ENCODE measurements at places on chromosomes 13 and 19.

GRCh38 chr13:79869326-79869725, 388.4 kb downstream of the NDFIP2 start:
- DNase-seq = no peak

GRCh38 chr19:54420383-54421168, 5.3 kb downstream of the TTYH1 start:
- DNase-seq = peak; percentile 93

- no peak for DNase-seq
Measured at GRCh38 chr19:17352608-17353280, 15.4 kb downstream of the GTPBP3 start.

DNA sequence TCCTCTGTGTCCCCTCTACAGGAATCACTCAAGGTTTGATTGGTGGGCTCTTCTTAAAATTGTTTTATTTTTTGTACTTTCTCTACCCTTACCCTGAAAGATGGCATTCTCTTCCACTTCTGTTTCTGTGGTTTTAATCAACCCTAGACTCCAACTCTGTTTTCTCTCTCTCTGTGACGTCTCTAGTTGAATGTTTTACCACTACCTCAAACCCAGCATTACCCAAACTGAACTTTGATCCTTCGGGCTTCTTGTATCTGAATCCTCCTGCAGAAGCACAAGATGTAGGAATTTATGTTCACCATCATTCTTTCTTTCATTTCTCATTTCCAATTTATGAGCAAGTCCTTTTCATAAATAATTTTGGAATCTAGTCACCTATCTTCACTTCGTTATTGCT, 39.9 kb downstream of the PCCA start:
- no peak for DNase-seq

GRCh38 chr19:2288338-2288817, 6.4 kb upstream of the PEAK3 start:
- no peak for DNase-seq

- peak; percentile 74 for DNase-seq
Measured at GRCh38 chr13:40666933-40667621, 636 bp upstream of the FOXO1 start.

GRCh38 chr13:62278271-62278670, 862.6 kb upstream of the PCDH20 start:
- no peak for DNase-seq

GRCh38 chr13:106987427-106987785, 419.5 kb upstream of the ARGLU1 start:
- no peak for DNase-seq

DNA sequence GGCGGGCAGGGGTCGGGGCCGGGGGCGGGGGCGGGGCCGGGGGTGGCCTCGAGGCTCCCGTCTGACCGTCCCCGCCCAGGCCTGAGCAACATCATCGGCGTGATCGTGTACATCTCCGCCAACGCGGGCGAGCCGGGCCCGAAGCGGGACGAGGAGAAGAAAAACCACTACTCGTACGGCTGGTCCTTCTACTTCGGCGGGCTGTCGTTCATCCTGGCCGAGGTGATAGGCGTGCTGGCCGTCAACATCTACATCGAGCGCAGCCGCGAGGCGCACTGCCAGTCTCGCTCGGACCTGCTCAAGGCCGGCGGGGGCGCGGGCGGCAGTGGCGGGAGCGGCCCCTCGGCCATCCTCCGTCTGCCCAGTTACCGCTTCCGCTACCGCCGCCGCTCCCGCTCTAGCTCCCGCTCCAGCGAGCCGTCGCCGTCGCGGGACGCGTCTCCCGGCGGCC, 9.4 kb upstream of the CACNG6 start:
- DNase-seq = peak; percentile 69

DNA sequence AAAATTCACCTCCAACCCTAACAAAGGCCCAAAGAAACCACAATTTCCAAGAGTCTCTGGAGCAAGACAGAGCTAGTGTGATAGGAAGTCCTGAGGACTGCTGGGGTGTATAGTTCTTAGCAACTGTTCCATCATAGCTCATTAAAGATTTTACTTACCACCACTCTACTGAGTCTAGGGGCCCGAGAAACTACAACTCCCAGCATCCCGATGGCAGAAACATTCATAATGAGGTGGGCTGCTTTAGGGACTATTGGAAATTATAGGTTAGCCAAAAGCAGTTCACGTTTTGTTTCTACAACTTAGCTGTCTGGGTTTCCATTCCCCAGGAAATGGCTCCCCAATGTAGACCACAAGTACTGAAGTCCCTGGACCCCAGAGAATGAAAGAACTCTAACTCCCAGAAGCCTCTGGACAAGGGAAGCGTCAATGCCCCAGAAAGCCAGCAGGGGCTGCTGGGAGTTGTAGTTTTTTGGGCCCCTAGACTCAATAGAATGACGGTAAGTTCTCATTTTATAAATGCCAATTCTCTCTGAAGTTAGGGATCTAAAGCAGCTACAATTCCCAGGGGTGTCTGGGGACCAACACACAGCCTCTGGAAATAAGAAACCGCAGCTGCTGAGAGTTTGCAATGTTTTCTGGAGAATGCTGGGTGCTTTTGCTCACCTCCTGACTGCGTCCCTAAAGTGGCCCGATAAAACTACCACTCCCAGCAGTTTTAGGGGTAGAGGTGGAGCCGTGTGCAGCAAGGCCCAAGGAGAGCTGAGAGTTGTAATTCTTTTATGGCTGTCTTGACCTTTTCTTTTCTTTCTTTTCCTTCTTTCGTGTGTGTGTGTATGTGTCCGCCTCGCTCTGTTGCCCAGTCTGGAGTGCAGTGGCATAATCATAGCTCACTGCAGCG, 11.1 kb downstream of the FTL start:
- DNase-seq = peak; percentile 61

DNA sequence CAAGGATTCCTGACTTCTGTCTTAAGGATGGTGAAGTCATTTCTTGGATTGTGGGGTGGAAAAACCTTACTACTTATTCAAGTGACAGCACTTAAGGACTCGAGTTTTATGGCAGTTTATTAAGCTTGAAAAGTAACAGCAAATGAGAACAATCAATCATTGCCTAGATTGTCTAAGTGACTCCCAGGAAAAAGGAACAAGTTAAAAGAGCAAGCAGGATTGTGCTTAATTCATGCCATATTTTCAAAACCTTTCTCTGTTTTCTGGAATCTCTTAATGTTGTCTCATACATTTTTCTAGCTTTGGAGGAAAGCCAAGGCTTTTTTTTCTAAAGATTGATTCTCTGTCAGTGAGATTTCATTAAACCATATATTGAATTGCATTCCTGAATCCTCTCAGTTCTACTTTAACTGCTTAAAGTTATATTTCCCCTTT, 236.2 kb upstream of the HTR2A start:
- DNase-seq = no peak
